Hepatic stellate cell (primary cell): ENCODE measurements at places on chromosomes 4 and X.

- DNase-seq, result peak; percentile 31
These were observed 255.1 kb upstream of the GPC4 start for GRCh38 chrX:133670383-133670782.

- DNase-seq, result no peak
These were observed 33.0 kb downstream of the HDX start for GRCh38 chrX:84469226-84469625.

DNA sequence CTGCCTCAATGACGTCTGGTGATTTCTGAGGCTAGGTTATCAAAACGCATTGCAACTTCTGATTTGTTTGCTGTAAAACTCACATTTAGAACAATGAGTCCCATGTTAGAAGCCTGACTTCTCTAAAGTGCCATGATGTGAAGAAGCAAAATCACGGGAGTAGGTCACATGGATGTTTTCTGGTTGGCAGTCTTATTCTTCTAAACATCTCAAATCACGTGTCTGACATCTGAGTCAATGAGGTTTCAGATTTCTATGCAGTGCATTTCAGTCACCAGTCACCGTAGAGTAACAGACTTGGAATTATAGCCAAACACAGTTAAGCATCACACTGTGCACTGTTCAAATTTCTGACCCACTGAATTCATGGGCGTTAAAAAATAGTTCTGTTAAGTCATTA is 482.1 kb downstream of the TMA16 start:
- DNase-seq, result no peak

DNA sequence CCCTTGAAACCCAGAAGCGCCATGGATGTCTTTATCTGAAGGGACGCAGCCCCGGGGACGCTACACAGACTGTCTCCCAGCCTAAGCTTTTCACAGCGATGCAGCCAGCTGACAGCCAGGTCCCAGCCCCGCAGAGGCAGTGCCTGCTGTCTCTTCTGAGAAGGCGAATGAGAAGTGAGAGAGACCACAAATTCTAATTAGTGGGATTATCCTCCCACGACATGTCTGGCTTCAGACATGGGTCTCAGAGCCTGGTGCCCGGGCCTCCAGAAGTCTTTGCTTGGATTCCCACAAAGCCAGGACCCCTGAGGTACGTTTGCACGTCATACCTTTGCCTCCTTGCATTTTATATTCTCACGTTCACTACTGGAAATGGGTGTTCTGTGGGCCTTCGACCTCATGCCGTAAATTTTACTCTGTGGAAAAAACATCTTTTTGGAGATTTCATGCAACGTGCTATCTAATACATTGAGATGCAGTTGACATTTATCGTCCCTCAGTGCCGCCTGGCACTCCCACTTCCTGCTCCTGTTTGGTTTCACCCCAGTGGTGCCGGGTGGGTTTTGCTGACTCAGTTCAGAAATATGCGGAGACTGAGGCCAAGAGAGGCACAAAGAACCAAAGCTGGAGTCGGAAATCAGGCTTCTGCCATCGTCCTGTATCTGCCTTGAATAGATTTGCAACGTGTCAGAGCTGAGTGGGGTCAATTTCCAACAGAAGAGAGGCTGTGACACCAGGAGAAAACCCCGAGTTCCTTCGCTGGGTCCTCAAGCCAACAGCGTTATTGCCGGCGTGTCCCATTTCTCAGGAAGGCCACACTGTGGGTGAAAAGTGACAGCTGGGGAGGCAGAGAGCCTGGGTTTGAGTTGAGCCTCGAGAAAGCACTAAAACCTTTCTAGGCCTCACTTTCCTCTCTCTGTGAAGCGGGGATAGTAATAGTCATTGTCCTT is 114.4 kb downstream of the STK32B start:
- DNase-seq, result peak; percentile 21

DNA sequence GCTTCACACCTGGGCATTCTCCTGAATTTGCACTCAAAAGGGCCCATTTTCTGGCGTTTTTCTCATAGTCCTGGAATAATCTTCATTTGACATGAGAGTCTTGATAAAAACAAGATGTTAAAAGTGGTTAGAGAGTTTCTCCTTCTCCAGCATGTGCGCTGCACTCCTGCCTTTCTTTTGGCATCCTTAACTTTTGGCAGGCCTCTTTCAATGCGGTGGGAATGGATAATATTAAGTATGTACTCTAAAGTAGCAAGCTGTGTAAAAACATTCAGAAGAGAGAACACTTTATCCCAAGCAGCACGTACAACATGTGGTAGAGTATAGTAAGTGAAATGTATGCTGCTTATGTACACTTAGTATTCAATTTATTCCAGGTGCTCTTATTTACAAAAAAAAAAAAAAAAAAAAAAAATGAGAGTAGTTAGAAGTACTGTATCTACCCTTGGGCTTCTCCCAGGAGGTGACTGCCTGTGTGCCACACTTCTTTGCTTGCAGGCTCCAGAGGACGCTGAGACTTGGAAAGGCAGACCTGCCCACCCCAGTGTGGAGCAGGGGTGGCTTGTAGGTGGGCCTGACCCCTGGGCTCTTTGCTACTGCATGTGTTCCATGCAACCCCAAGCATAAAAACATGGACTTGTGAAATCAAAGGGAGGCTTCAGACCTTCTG is 3.9 kb downstream of the FGF2 start:
- no peak for DNase-seq

- peak; percentile 8 for DNase-seq
These were observed at the start of gene AFF2 for GRCh38 chrX:148500423-148501385. TSS of gene AFF2 (plus strand) at chrX:148500617. CDS start at chrX:148501098, 481 bp downstream.

DNA sequence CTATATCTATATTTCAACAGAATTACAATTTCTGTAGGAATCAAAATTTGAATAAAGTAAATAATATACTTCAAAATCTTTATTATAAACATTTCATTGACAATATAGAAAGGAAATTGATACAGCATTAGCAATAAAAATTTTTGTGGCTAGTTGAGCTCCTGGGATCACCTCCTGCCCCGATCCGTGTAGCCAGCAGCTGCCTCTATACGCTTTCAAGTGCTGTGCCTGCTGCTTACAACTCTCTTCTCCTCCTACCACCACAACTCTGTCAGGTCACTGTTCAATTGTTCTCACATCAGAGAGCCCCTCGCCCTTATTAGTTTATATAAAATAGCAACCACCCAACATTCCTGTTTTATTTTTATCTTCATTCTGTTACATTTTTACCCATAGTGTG is 27.6 kb downstream of the INPP4B start:
- DNase-seq, result no peak

DNA sequence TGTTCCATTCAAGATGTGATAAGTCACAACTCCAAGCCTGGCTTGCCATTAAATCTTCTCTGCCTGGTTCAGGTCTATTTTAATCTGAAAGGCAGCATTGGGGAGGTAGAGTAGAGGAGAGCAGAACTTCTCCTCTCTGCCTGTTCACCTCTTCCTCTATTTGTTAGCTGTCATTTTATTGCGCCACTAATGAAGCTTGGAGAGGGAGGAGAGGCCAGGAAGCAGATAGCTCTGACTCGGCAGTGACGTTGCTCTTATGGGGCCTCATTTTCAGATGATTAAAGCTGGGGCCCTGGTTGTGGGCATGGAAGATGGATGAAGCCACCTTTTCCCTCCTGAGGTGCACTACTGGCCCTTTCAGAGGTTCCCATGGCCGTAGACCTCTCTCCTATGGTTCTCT is 207.3 kb downstream of the MID1IP1 start:
- no peak for DNase-seq

DNA sequence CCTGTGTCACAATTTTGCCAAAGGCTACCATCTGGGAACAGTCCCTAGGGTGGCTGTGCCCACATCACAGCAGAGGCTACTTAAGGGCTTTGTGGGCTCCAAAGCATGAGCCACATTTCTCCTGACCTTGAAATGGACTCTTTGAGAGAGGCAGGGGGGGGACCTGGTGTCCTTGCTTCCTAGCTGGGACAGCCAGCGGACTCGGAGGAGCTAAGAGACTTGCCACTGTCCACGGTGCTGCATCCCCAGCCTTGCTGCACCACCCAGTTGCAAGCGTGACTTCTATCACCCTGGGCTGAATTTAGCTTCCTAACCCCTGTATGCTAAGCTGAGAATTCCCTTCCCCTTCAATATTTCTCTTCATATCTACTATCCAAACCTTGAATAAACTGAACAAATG is 99.0 kb downstream of the PHKA2 start:
- no peak for DNase-seq

DNA sequence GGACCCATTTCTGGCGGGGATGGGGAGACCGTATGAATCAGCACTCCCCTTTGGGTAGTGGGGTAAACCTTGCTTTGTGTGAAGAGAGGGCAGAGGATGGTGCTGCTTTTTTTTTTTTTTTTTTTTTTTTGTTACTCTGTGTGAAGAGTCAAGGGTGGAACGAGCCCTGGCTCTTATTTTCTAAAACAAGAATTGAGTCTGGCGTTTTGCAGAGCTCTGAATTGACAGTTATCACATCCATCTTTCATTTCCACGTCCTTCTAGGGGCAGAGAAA is 1.2 kb downstream of the SLAIN2 start:
- DNase-seq, result no peak

DNA sequence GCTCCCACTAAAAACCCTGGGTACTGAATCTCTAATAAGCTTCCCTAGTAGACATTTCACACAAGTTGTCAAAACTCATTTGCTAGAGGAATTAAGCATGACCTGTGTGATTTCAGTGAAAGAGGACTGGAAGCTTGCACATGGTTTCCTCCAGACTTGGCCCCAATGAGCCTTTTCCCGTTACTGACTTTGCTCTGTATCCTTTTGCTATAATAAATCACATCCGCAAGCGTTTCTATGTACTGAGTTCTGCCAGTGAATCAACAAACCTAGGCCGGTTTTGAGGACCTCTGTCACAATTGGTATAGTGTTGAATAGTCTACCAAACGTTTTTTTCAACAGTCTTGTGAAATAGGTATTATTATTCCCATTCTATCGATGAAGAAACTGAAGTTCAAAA is 8.2 kb downstream of the ATP11C start:
- DNase-seq, result no peak

DNA sequence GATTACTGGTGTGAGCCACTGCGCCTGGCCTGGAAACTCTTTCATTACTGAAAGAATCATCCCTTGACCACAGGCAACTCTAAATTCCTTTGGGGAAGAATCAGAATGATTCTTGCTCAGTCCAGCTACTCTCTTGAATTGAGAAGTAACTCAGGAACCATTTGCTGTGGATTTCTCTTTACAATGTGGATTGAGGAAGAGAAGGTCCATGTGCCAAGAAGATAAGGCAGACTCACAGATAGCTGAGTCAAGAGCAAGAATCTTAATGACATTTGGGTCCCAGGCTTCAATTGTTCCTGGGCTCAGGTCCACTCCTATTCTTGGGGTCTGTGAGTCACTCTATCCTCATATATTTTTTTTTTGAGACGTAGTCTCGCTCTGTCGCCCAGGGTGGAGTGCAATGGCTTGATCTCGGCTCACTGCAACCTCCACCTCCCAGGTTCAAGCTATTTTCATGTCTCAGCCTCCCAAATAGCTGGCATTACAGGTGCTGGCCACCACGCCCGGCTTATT is 6.2 kb upstream of the MGARP start:
- DNase-seq, result no peak

DNA sequence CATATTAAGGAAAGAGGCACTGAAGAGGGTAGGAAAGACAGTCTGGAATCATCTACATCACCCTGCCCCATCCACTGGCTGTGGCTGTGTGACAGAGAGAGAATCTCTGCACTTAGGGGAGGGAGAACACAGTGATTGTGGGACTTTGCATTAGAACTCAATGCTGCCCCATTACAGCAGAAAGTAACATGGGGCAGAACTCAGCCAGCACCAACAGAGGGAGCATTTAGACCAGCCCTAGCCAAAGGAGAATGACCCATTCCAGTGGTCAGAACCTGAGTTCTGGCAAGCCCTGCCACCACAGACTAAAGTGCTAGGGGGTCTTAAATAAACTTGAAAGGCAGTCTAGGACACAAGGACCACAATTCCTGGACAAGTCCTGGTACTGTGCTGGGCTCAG is 37.9 kb downstream of the ZNF330 start:
- no peak for DNase-seq

GRCh38 chrX:155216940-155217440 is 730 bp downstream of the VBP1 start:
- DNase-seq, result peak; percentile 19

- DNase-seq, result no peak
These were observed 11.8 kb downstream of the SCD5 start for GRCh38 chr4:82786828-82787227.

- no peak for DNase-seq
These were observed 11.2 kb upstream of the MID1 start for GRCh38 chrX:10631416-10632145.

GRCh38 chr4:145533961-145534360 is 52.3 kb downstream of the SMAD1 start:
- no peak for DNase-seq

DNA sequence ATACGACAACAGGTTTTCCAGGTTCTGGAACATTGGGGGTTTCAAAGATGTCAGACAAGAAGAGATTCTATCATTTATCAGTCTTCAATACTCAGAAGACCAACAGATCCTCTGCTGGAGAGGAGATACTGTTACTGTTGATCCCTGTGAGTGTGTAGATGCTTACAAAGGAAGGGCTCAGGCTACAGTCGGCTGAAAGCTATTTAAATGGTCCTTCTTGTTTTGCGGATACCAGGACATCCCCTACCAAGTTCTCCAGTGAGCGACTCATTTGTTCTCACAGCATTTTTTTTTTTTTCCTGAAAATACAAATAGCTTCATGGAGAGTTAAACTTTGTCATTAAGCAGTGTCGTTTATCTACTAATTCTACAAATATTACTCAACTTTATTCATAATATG is 201.6 kb downstream of the CAMK2D start:
- no peak for DNase-seq

- no peak for DNase-seq
These were observed 27.4 kb downstream of the NAA11 start for GRCh38 chr4:79298484-79298883.

- DNase-seq, result no peak
These were observed 3.0 kb upstream of the MAB21L2 start for GRCh38 chr4:150578745-150579501.

DNA sequence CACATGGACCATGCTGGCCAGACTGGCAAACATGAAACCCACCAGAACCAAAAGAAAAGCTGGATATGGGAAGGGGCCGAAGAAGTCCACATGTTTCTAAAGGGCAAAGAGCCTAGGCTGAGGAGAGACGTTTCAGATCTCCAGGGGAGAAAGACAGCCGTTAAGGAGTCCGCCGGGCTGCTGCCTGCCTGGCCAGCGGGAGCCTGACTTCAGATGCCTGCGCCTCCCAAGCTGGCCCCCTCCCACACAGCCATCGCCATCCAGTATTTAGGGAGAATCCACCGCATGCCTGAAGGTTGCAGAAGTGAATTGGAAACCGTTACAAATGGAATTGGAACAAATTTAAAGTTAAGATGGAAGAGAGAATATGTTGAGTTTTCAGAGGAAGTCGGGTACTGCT is 2.9 kb downstream of the TBL1X start:
- peak; percentile 26 for DNase-seq
